ENCODE measurements at places on chromosomes 2 and 18. TPM values are rescaled to one million over a fixed set of nuclear protein-coding genes. Genes with fewer than 3 reads are reported as not detected.

The ITGB1BP1 gene
- total RNA-seq: 12.7 TPM

The BOD1L2 gene
- total RNA-seq: 0.07 TPM

The NEU2 gene
- not detected for total RNA-seq

The NR4A2 gene
- total RNA-seq: 0.37 TPM

The STAT4 gene
- 1.5 TPM for total RNA-seq

The RPE gene
- 51.5 TPM for total RNA-seq

The ATOH8 gene
- total RNA-seq: 1.1 TPM

The MPP4 gene
- not detected for total RNA-seq

The GAL3ST2 gene
- total RNA-seq: not detected

The UPP2 gene
- not detected for total RNA-seq

The ACMSD gene
- not detected for total RNA-seq

The KIAA2012 gene
- not detected for total RNA-seq

The TNP1 gene
- total RNA-seq: not detected

The SLC8A1 gene
- 0.63 TPM for total RNA-seq

The KIDINS220 gene
- 28.4 TPM for total RNA-seq

GRCh38 chr2:195596840-195597239, 60.2 kb upstream of the SLC39A10 start:
- no peak for DNase-seq

GRCh38 chr2:29212009-29212408, 96.8 kb downstream of the CLIP4 start:
- peak; percentile 10 for DNase-seq

GRCh38 chr2:64401529-64401880, 52.5 kb upstream of the LGALSL start:
- DNase-seq: no peak

GRCh38 chr2:15169326-15170069, 391.6 kb downstream of the NBAS start:
- DNase-seq: no peak

GRCh38 chr18:45384137-45384961, 230.9 kb upstream of the SLC14A2 start:
- DNase-seq: peak; percentile 67

- DNase-seq: no peak
Observed at GRCh38 chr2:100264121-100264520, 58.2 kb downstream of the LONRF2 start.

GRCh38 chr2:30179536-30179935, 32.7 kb downstream of the YPEL5 start:
- no peak for DNase-seq

GRCh38 chr2:38248255-38248654, 128.8 kb downstream of the ATL2 start:
- DNase-seq: no peak

- DNase-seq: no peak
Observed at GRCh38 chr2:96816836-96817702, 1.0 kb downstream of the CNNM3 start.

DNA sequence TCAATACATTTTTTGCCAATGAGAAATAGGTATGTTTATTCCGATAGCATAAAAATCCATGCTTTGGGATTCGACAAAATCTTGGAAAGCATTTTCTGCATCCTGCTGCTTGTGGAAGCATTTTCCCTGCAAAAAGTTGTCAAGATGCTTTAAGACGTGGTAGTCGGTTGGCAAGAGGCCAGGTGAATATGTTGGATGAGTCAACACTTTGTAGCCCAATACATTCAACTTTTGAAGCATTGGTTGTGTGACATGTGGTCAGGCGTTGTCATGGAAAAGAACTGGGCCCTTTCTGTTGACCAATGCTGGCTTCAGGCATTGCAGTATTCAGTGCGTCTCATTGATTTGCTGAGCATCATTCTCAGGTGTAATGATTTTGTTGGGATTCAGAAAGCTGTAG, 764.5 kb downstream of the TRIB2 start:
- DNase-seq: no peak

DNA sequence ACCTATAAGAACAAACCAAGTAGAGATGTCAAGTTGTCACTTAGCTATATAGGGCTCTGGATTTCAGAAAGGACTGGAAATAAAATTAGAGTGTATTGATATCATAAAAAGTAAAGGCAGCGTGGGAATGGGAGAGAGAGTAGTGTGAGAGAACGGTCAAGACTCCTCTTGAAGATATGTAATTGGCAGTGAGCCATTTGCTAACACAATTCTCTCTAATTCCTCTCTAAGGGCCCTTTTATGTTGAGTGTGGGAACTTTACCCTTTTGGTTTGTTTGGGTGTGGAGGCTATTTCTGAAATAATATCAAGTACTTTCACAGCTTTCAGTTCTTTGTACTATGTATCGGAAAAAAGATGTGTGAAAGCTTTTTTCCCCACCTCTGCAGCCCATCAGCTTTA, 196.8 kb downstream of the LRRTM4 start:
- no peak for DNase-seq

GRCh38 chr2:7837237-7837760, 844.6 kb upstream of the ID2 start:
- DNase-seq: no peak

- DNase-seq: no peak
Observed at GRCh38 chr2:230872968-230873660, 8.4 kb downstream of the ITM2C start.

DNA sequence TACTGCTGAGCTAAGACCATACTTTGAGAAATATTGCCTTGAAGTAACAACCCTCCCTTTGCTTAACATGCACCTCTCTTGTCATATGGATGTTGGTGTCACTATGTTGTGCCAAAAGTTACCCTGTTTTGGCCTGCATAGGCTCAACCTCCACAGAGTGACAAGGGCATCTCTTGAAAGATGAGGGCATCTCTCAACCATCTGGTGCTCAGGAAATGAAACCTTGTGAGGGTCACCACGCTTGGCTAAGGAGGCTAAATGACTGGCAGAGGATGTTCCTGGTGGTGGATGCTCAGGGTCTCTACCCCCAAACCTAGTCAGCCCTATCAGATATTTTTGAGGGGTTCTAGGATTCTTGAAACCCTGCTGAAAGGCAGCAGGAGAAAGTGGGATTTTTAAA, 2.3 kb downstream of the LHCGR start:
- no peak for DNase-seq

DNA sequence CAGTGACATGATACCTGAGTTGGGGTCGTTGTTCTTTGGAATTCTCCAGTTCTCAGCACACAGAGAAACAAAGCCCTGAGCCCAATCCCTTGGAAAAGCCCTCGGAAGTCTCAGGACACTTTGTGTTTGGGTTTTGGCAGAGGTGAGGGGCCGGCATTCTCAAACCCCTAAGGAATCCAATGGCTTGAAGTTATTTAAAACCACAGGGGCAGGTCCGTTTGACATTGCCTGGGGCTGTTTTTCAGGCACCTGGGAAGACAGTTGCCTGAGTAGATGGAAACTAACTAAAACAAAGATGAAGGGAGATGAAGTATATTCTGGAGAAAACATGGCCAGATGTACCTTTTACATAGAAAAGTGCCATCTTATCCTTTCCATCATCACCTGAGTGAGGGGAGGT, 22.5 kb upstream of the OTOF start:
- DNase-seq: no peak

DNA sequence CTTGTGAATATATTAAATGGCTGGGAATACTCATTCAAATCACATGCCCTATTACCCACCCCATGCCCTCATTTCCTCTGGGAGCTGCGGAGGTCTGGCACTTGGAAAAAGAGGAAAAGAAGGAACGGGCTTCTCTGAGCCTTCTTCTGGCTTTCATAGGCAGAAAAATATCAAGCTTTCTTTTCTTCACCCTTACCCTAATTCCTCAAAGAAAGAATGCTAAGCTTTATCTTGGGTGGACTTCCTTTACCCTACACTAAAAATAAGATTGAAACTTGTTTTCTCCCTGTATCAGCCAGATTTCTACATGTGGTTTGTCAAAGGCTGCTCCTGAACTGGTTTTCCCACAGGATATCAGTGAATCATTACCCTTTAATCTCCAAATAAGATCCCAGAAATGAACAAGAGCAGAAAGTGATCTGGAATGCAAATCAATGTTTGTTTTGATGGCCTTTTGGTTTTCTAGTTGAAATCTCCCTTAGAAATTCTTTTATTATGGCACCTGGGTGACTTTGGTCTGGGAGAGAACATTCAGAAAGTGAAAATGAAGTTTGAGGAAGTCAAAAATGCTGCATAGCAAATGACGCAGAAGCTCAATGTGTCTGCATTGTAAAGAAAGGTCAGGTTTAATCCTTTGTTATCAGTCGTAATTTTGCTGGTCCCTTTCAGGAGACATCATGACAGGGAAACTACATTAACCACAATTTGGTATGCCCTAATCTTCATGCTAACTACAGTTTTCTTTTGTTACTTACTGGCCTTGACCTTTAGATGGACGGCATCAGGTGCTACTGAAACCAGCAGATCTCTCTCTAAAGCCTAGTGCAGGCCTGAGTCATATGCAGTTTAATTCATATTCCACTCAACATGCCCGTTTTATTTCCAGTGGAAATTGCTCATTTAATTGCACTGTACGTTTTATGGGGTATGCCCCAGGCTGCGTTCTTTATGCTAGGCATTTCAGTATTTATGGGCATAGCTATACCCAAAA, 46.6 kb upstream of the HNRNPA3 start:
- no peak for DNase-seq

GRCh38 chr2:232479341-232480200, 8.1 kb downstream of the ECEL1 start:
- peak; percentile 71 for DNase-seq

DNA sequence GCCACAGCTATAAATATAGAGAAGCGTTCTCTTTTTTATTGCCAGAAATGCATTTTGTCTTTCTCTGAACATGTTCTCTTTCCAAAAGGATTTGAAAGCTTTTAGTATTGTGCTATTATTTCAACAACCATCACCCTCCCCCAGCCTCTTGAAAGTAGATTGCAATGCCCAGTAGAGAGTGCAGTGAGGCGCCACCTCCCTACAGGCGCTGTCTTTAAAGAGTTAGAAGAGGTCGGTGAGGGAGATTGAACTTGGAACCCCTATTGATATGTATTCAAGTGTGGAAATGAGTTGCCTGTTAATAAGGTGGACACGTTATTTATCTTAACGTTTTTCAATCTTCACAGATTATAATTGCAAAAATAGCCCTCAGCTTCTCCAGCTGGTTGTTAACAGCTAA, 360.3 kb downstream of the LRP1B start:
- no peak for DNase-seq

- no peak for DNase-seq
Observed at GRCh38 chr18:58005885-58006523, 38.0 kb upstream of the NEDD4L start.

DNA sequence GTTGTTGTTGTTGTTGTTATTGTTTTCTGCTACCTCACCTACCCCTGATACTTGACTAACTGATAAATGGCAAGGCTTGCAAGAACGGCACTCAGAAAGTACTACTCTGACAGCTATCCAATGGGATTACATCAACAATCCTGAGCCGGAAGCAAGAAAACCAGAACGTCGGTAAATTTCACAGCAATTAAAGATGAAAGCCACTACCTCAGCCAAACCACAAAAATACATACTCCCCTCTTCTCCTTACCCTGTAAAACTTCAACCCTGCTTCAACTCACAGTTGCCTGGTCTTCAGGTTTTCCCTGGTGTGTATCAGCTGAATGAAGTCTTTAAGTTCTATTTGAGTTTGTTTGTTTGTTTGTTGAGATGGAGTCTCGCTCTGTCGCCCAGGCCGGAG, 293.7 kb upstream of the RND3 start:
- no peak for DNase-seq

GRCh38 chr2:66724241-66724640, 289.3 kb downstream of the MEIS1 start:
- no peak for DNase-seq

- DNase-seq: no peak
Observed at GRCh38 chr2:151153601-151154000, 108.1 kb downstream of the RBM43 start.

DNA sequence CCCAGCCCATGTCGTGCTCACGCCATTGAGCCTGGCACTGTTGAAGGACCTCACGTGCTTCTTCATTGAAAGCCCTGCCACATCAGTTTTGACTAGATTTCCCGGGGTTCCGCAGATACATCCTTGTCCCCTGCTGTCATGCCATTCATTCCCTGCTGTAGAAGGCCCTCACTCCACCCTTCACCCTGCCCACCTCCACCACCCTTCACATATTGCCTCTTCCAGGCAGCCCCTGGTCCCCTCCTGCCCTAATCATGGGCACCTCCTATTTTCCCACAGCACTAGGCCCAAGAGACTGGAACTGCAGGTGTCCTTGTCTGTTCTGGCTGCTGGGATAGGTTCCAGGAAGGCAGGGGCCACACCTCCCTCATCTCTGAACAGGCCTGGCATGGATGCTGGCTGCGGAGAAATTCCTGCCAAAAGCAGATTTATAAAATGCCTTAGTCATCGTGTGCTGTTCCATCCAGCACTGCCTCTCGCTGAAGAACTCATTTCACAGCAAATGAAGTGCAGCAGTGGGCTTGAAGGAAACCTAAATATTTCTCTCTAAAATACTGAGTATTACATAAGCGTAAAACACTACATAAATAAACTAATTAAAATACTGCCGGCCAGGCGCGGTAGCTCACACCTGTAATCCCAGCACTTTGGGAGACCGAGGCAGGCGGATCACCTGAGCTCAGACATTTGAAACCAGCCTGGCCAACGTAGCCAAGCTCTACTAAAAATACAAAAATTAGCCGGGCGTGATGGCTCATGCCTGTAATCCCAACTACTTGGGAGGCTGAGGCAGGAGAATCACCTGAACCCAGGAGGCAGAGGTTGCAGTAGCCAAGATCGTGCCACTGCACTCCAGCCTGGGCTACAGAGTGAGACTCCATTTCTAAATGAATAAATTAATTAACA, 38.4 kb downstream of the EIF4E2 start:
- DNase-seq: no peak

GRCh38 chr2:7262727-7263126, 345.5 kb downstream of the RNF144A start:
- no peak for DNase-seq

GRCh38 chr2:69300650-69301049, 86.4 kb downstream of the GFPT1 start:
- no peak for DNase-seq

DNA sequence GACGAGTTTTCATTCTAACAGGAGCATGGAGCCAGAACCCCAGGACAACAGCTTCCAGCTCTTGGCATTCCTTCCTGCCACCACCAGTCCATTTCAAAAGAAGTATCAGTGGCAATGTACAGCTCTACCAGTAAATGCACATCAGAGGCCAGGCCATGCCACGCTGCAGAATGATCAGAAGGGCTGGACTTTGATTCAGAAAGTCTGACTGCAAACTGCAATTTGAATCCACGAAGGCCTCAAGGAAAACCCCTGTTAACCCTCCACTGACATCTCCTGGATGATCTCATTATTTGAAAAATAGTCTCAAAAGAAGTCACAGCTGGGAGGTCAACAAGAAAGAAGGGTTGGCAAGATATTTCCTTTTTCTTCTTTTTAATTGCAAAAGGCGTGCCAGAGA, 119.2 kb downstream of the MYO5B start:
- no peak for DNase-seq

- no peak for DNase-seq
Observed at GRCh38 chr2:206802654-206803514, 37.5 kb downstream of the FASTKD2 start.

Measured in H7 (cell line).